ENCODE measurements at places on chromosomes 1 and 21.

GRCh38 chr1:153968408-153968807, 706 bp downstream of the CREB3L4 start:
- no peak for DNase-seq

DNA sequence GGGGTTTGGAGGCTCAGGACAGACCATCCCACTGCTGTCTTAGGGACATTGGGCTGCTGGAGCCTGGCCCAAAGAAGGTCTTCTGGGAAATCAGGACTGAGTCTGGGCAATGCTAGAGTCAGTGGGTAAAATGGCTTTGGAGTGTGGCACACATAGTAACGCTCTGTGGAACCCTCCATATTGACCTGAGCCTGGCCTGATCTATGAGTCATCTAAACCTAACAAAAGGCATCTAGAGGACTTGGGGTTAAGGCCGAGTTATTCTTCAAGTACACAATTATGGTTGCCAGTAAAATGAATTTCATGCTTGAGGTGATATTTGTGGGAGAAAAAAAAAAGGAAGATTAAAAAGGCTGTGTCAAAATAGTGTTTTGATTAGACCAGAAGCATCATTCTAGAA, 77.7 kb downstream of the ST6GALNAC5 start:
- no peak for DNase-seq

- no peak for DNase-seq
Measured at GRCh38 chr1:222240536-222241181, 307.2 kb downstream of the HHIPL2 start.

DNA sequence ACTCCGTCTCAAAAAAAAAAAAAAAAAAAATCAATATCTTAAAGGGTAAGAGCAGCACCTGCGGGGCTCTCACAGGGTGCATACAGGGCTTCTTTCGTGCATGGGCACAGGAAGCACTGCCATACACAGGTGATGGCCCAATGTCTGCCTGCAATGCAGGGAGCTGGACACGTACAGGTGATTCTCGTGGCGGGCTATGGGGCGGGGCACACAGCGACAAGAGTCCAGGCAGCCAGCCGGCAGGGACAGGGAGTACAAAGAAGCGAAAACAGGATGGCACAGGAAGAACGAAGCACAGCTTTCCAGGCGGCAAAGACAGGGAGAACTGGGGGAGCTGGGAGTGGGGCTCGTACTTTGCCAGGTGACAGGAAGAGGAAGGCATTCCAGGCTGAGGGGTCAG, 1.6 kb downstream of the KIF17 start:
- no peak for DNase-seq

GRCh38 chr21:35400233-35400939, 351.3 kb upstream of the RUNX1 start:
- DNase-seq: peak; percentile 3

DNA sequence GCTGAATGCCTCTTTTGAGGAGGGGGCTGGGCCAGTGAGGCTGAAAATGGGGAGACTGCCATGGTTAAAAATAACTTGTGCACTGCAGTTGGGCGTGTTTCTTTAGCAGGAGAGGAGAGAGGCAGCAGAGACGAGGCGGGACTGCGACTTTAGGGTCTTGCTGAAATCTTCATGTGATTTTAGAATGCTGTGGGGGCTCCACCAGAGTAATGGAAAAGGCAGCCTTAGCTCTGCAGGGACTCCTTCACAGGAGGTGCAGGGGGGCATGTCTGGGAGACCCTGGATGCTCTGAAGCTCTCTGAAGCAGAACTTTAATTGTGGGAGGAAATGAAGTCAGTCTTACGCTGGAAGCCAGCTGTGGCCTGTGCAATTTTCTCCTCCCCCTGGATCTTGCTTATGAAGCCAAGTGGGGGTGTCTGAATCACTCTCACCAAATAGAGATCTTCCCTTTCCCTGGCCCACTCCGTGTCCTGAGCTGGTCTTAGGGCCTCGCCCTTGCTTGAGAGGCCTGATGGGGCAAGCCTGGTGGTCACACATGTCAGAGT, 60.8 kb downstream of the NDUFS5 start:
- no peak for DNase-seq

DNA sequence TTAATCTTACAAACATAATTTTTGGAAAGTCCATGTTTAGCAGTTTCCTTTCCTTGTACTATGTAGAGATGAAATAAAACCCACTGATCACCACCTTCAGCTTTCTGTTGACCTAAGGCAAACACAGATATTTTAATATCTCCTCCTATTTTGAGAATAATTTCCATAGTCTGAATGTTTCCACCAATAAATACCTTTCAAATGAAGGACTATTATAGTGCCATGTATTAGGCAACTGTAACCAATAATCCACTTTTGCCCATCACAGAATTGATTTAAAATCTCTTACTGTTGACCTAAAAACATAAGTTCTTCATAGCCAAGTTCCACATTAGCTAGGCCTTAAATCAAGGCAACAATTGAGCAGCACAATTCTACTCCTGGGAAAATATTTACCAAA, 1.8 kb downstream of the CDC42BPA start:
- no peak for DNase-seq

- DNase-seq: no peak
Measured at GRCh38 chr1:178847396-178847849, 23.5 kb downstream of the ANGPTL1 start.

DNA sequence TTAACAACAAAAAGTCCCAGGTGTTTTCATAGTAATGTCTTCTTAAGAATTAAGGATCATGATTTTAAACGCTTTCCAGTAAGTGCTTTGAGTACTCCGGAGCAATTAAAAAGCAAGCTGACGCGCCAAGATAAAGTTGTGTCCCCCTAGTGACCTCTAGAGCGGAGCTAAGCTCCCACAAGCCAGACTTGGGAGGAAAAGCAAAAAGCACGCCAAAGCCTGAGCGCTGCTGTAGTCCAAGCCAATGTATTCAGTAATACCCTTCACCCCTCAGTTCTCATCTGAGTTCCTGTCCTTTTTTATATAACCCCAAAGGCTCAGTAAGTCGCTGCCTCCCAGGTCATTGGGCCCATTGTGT, 3.5 kb upstream of the SLC44A5 start:
- no peak for DNase-seq

DNA sequence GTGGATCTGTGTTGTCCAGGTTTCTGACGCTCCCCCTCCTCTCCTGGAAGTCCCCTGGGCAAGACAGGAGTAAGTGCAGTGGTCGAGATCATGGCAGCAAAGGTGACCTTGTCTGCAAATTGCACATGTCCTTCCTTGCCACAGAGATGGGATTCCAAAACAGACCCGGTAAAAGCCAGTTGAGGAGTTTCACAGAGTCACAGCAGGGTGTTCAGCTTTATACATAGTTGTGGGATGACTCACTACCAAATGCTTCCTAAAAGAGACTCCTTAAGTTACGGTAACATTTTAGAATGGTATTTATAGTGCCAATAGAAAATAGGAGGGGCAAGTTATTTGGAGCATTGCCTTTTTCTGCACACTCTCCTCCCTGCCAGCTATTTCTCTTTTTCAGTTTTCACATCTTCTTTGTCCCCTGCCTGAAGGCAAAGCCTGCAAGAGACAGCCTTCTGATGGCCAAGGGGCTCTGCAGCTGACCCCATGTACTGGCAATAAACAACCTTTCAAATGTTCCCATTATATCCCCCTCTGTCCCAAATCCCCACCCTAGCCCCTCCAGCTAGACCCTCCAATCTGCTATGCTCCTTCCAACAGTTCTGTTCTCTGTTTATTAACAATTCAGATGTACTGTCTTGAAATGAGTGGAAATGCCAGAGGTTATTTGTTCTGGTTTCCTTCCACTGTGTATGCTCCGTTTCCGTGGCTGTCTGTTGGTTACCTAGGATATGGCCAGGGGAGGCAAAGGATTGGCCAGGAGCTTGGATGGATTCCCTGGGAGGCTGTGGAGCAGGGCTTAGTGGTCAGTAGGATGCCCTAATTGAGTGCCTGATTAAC, 115.0 kb downstream of the TGFB2 start:
- no peak for DNase-seq

GRCh38 chr1:951364-951763, 7.7 kb downstream of the NOC2L start:
- DNase-seq: no peak

- no peak for DNase-seq
Measured at GRCh38 chr1:148357037-148357436, 126.1 kb downstream of the PPIAL4G start.

DNA sequence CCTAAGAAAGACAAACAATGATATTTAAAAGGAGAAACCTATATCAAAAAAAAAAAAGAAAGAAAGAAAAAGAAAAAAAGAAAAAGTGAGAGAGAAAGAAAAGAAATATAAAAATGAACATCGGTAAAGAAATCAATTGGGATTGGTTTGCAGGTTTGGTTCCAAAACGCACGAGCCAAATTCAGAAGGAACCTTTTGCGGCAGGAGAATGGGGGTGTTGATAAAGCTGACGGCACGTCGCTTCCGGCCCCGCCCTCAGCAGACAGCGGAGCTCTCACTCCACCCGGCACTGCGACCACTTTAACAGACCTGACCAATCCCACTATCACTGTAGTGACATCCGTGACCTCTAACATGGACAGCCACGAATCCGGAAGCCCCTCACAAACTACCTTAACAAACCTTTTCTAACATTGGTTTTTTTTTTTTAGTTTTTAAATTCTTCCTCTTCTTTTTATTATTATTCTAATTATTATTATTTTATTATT, 11.7 kb downstream of the LHX9 start:
- DNase-seq: no peak

DNA sequence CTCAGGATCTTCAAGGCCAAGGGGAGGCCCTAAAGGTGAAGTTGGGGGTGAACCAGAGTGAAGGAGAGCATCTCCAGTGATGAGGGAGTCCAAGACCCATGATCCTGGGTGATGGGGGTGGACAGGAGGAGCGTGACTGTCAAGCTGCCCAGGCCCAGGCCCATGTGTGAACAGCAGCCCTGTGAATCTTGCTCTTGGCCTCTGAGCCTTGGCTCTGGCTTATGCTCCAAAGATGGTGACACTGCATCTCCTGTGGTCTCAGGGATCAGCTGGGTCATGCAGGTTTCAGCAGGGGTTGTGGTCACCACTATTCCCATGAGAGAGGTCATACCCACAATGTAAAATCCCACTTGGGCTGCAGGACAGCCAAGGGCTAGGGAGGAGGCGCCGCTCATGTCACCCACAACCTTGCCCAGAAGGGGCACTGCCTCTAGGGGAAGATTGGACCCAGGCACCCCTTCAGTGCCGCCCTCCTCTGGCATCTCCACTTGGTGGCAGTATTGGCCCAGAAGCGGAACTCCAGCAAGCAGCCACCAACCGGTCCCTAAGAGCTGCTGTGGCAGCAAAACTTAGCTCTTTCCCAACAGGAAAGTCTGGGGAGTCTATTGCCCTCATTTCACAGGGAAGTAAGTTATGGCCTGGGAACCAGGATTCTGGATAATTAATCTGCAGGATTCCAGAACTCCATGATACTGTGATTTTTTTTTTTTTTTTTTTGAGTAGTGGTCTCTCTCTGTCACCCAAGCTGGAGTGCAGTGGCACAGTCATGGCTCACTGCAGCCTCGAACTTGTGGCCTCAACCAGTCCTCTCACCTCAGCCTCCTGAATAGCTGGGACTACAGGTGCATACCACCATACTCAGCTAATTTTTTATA, 7.5 kb upstream of the WNT3A start:
- DNase-seq: peak; percentile 40

DNA sequence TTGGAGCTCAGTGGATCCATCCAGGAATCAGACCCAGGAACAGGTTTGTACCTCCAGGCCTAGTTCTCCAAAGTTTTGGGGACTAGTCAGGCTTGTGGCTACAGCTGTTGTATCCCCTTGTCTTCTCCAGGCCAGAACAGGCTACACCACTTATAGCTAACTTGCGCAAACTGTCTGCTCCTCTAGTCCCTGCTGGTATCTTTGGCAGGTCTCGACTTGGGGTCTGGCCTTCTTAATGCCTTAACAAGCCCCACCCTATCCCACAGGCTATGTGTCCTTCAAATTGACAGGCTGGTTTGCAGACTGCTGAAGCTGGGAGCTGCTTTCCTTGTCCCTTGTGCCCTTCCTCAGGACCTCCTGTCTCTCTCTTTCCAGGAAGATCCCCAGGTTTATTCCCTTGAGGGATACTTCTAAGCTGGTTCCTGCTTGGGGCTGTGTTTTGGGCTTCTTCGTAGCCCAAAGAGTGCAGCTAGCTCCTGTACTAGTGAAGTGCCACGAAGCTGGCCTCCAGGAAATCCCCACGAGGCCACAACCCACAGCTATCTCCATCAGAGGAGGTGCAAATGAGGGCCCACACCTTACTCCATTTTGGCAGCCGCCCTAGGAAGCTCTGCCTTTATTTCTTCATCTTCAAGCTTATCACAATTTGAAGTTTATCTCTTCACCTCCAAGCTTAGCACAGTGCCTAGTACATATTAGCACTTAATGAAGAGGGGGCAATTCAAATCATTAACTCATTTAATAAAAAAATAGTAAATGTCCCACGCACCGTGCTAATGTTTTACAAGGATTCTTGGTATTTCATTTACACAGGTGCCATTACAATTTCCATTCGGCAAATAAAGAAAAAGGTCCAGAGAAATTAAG, 683 bp upstream of the DMAP1 start:
- no peak for DNase-seq

- DNase-seq: no peak
Measured at GRCh38 chr1:220224611-220225124, 47.6 kb downstream of the RAB3GAP2 start.

DNA sequence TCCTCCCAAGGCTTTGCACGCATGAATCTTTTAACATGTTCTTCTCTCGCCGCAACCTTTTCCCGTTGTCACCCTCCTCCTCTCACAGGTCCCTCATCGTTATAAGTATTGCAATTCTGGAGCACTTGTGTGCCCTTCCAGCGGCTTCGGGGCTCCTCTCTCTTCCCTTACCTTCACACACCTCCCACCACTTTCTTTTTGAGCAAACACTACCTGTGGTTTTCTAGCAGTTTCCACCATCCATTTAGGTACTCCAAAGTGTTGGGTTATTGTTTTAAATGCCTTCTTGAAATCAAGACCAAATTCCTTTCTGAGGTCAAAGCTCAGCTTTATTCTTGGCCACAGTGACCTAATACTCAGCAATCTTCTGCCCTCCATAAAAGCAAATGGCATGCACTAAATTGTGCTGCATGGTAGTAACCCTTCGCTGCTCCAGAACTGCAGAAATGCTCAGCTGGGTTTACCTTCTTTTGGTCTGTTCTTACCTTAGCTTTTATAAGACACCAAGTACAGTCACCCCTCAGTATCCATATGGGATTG, 472.4 kb downstream of the SETD4 start:
- no peak for DNase-seq

DNA sequence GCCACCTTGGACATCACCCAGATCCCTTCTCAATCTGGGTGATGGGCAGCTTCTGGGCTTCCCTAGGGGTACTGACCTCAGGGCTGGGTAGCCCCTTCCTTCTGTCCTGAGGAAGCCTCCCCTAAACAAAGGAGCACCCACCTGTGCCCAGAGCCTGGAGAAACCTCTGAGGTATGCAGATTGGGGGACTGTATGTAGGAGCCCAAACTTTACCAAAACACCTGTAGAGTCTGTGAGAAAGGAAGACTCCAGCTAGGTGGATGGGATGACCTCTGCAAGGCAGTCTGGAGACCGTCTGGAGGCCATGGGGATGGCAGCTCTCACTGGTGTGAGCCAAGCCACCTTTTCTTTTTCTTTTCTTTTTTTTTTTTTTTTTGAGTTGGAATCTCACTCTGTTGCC, 13.7 kb upstream of the LEFTY2 start:
- DNase-seq: no peak

GRCh38 chr1:94071976-94072375, 49.0 kb downstream of the ABCA4 start:
- no peak for DNase-seq
